ENCODE measurements at places on chromosomes 5 and 9.

GRCh38 chr5:72040513-72040912 is 66.8 kb upstream of the MAP1B start:
- no peak for DNase-seq

GRCh38 chr5:154394307-154394706 is 51.5 kb upstream of the SAP30L start:
- DNase-seq = no peak

- DNase-seq = no peak
Measured at GRCh38 chr9:136527721-136528710, 17.8 kb downstream of the NOTCH1 start.

- no peak for DNase-seq
Measured at GRCh38 chr5:155079698-155080097, 66.1 kb downstream of the KIF4B start.

DNA sequence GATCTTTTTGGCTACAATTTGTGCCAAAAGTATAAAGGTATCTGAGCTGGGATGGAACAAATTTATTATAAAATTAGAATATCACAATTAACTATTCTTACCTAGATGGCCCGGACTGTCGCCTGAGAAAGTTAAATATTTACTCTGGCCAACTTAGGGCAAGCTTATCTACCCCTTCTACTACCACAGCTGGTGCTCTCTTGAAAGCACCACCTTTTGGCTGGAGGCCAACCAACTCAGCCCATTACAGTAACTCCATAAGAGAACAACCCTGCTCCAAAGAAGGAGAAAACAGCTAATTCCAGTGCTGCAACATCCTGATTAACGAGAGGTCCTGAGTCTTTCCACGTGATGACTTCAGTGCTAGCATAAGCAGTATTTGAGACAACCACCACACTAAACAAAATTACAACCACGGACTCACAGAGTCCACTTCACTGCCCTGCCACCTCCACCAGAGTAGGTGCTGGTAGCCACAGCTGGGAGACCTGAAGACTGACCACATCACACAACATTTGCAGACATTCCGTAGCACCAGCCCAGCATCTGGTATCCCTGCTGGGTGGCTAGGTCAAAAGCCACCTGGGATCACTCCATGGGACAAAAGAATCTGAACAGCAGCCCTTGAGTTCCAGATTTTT is 43.2 kb downstream of the RGMB start:
- no peak for DNase-seq

DNA sequence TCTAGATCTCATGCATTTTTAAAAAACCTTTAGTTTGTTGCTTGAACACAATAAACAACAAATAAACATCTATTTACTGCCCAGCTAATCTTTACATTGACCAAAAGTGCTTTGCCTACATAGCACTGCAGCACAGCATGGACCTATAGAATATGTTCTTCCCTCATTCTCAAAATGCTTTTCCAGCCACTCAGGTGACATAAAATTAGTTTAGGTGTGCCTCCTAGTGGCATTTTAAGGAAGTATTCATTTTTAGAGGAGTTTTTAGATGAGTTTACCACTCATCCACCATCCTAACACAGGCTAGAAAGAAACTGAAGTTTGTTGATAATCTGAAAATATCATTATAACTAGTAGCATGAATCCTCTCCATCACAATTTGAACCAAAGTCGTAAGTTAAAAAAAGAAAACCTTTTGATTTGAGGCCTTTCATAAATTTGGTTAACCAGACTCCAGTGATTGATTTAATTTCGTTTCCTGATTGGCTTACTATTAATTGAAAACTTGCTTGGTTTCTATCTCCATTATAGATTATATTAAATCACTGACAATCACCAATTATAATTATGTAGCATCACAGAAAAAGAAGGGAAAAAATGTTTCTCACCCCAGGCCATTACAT is 12.6 kb downstream of the PLGRKT start:
- DNase-seq = no peak

- no peak for DNase-seq
Measured at GRCh38 chr5:2302169-2302568, 419.4 kb upstream of the IRX4 start.

GRCh38 chr5:2465383-2465782 is 286.1 kb downstream of the IRX2 start:
- no peak for DNase-seq

GRCh38 chr9:136512651-136513071 is 29.8 kb upstream of the SEC16A start:
- no peak for DNase-seq

- DNase-seq = no peak
Measured at GRCh38 chr5:157443041-157443549, 16.9 kb upstream of the NIPAL4 start.

DNA sequence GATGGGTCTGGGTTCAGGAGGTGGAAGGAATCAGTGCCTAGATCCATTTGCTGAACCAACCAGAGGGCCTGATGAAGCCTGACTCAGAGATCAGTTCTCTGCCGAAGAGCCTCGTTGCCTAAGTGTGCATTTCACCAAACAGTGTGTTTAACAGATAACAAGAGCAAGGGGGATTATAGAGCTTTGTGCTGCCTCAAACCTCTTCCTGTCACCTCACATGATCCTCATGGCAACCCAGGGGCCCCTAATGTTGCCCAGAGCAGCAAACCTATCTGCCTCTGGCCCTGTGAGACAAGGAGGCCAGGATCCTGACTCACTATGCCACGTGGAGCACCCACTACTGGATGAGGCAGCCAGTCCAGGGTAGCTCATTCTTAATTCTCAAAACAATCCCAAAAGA is 66.3 kb upstream of the EPB41L4B start:
- no peak for DNase-seq

- no peak for DNase-seq
Measured at GRCh38 chr9:132068605-132069004, 11.1 kb downstream of the MED27 start.

- DNase-seq = no peak
Measured at GRCh38 chr9:36976371-36977030, 57.6 kb downstream of the PAX5 start.

GRCh38 chr9:19640014-19640413 is 148.8 kb downstream of the SLC24A2 start:
- no peak for DNase-seq

DNA sequence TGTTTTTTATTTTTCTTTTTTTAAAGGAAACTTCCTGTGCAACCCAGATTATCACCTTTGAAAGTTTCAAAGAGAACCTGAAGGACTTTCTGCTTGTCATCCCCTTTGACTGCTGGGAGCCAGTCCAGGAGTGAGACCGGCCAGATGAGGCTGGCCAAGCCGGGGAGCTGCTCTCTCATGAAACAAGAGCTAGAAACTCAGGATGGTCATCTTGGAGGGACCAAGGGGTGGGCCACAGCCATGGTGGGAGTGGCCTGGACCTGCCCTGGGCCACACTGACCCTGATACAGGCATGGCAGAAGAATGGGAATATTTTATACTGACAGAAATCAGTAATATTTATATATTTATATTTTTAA is 2.1 kb downstream of the CSF2 start:
- no peak for DNase-seq

DNA sequence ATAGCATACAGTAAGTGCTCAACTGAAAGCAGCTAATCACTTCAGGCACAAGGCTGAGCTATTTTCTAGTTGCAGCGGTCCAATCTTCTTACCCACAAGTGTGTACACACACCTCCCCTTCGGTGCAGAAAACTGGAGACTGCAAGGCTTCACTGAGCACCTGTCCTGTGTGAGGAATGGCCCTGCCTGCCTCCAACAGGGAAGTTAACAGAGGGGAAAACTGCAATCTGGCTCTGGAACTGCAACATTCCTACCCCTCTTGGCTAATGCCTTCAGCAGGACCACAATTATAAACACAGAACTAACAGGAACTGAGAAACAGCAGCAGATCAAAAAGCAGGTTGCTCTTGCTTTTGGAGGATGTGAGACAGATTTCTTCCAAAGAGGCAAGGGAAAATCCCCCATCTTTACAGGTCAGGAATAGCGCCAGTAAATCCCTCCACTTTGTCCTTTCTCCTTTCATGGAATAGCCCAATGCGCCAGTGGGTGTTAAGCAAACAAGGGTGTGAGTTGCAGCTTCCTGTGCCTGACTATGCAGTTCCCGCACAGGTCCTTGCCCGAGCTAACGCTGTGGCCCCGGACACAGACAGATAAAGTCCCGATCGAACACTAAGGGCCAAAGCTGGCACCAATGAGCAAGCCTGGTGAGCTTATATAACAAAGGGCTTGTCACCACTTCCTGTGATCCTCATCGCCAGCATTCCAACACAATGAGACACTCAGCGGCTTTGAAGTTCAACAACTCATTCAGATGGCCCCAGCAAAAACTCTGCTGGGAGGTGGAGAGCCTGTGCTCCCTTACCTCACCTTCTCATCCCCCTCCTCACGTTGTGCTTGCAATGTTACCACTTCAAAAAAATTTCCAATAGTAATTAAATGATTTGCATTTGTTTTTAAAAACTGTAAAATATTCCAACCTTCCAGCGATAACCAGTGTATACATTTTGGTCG is 21.5 kb downstream of the SHB start:
- DNase-seq = no peak

DNA sequence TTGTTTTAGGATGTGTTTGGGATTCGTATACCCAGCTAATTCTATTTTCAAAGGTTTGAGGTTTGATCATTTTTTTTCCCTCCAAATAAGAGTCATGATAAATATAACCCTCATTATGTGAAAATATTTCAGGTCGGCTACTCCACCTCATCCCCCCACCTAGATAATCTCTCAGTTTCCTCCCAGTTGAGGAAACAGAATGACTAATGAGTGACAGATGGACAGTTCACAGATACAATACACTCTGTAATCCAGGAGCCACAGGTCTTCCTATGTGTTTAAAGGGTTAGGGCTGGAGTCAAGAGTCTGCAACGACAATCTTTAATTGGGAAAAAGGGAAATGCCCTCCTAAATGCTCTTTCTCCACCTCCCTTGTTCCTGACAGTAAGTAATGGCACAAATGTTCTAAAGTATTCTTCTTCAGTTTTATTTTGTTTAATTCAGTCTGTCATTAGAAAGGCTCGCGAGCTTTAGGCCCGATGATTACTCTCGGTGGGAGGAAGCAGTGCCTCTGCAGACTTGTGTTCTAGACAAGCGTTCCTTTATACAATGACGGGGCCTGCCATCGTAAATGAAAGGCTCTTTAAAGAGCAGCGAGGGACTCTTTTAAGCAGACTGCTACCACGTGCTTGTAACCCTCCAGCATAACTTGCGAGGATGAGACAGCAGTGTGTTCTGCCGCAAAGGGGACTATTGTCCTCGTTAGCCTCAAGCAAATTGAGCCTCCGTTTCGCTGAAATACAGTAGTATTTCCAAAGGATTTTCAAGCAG is 69.0 kb downstream of the MEF2C start:
- DNase-seq = no peak

DNA sequence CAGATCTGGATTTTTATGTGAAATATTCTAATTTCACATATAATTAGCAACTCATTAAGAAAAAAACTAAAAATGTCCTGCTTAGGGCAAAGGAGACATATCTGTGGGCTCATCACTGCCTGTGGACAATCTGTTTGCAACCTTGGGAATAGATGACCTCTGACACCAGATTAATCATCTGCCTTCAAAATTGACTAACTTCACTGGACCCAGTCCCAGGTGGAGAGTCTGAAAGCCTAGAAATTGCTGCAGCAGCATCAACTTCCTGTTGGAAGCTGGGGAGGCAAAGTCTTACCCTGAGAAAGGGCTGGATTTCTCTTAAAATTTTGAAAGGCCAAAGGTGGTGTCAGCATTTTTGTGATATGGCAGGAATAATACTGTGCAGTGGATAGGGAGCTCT is 76.3 kb upstream of the TNC start:
- no peak for DNase-seq

- DNase-seq = no peak
Measured at GRCh38 chr9:35229779-35230143, 68.0 kb downstream of the UNC13B start.

DNA sequence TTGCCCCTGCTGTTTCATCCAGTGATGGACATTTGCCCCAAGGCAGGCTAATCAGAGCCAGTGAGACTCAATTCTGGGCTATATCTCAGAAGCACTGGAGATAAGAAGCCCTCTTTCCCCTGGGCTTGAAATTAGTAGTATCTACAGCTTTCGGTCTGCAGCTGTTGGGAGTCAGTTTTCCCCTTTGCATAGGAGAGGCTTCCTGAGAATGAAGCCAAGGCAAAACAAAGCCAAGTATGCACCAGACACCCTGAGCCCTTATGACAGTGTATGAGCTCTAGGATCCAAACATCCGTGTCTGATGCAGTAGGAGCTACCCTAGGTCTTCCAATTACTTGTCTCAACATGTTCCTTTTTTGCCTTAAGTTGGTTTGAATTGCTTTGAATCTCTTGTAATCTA is 79.2 kb upstream of the PANK3 start:
- DNase-seq = no peak

GRCh38 chr9:79812507-79813257 is 240.9 kb downstream of the TLE4 start:
- no peak for DNase-seq

- DNase-seq = no peak
Measured at GRCh38 chr9:88536023-88536324, 996 bp downstream of the NXNL2 start.

GRCh38 chr9:114163517-114163951 is 8.2 kb downstream of the COL27A1 start:
- no peak for DNase-seq

DNA sequence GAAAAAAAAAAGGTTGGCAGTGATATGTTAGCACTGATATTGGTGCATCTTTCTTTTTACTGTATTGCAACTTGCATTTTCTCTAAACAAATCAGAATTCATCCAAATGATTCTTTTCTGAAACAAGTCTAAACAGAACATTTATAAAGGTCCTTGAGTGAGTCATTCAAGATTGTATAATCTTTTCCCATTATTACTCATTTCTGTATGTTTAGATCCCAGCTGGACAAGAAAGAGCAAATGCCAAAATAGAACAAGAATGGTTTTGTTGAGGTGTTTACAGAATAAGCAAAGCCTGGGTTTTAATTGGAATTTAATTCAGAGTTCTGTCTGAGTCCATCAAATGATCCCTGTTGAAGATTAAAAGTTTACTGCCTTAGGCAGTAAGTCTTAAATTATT is 112.3 kb downstream of the VCAN start:
- peak; percentile 20 for DNase-seq

GRCh38 chr5:4533457-4534105 is 606.5 kb upstream of the ADAMTS16 start:
- DNase-seq = no peak

- no peak for DNase-seq
Measured at GRCh38 chr9:1077616-1078015, 27.5 kb downstream of the DMRT2 start.

DNA sequence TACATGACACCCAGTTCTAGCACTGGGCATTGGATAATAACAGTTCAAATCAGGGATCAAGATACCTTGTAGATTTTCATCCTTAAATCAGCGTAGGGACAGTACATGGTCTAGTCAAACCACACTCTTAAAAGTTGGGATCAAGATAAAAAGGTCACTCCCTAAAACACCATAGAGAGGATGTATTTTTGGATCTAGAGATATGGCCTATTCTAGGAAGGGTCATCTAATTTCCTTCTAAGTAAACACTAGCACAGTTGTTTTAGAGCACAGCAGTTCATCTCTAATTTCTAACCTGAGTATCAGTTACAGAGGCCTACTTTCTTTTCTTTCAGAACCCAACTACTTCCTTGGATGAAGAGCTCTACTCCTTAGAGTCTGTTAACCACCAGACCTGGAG is 166.4 kb upstream of the GRIN3A start:
- DNase-seq = no peak

GRCh38 chr5:149680810-149681221 is 49.3 kb upstream of the PPARGC1B start:
- DNase-seq = no peak
